Stimulated activated CD4-positive, alpha-beta T cell treated with anti-CD3 and anti-CD28 coated beads, Interleukin-4, amount 100 ng/mL, for 4 hours (primary cell): ENCODE measurements at places on chromosomes 13 and 19.

DNA sequence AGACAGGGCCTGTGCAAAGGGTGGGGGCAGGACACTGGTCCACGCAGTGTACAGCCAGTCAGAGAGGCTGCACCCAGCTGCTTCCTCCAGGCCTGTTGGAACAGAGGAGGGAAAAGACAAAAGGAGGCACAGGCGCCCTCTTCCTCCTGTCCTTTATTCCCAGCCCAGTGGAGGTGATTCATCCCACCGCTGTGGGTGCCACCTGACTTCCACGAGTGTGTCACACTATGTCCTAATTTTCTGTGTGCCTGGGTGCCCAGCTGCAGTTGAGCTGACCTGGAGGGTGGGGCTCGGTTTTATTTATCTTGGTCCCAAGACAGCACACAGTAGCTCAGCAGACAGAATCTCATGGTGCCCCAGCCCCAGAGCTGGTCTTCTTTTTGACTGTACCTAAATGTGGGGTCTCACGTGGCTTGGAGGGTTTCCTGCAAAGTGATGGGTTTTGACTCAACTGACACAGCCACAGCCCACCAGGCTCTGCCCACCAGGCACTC lies 9.0 kb downstream of the EPS15L1 start:
- no peak for DNase-seq

- peak; percentile 43 for DNase-seq
Observed at GRCh38 chr13:99281811-99282263, 23.7 kb upstream of the GPR18 start.

GRCh38 chr13:29754473-29754806 lies 96.0 kb downstream of the UBL3 start:
- DNase-seq = no peak

DNA sequence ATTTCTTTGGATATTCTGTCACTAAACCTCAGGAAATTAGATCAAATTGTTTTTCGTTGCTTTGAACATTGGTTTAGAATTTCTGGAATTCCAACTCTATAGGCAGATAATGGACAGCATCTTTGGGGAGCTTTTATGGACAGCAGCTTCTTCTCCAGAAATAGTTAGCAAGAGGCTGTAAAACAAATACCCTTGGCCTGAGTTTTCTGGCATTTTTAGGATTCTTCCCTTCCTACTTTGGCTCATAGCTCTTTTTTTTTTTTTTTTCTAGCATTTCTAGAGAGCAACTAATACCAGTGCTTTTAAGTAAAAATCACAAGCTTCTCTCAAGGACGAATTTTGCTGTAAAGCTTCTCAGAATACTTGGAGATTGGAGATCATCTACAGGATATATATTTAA lies 169.8 kb upstream of the SPRY2 start:
- no peak for DNase-seq

DNA sequence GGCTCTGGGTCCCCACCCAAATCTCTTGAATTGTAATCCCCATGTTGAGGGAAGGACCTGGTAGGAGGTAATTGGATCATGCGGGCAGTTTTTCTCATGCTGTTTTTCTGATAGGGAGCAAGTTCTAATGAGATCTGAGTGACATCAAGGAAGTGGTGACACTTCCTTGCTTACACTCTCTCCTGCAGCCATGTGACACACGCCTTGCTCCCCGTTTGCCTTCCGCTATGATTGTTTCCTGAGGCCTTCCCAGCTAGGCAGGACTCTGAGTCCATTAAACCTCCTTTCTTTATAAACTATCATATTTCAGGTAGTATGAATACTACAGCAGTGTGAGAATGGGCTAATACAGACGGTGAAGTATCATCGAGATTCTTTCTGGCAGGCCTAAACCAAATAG lies 1040.4 kb upstream of the MIR17HG start:
- no peak for DNase-seq

GRCh38 chr19:54731191-54731590 lies 6.9 kb downstream of the KIR3DL3 start:
- DNase-seq = no peak

GRCh38 chr19:6059396-6059947 lies 50.8 kb downstream of the RFX2 start:
- no peak for DNase-seq

GRCh38 chr13:72849571-72849970 lies 67.6 kb downstream of the PIBF1 start:
- no peak for DNase-seq

DNA sequence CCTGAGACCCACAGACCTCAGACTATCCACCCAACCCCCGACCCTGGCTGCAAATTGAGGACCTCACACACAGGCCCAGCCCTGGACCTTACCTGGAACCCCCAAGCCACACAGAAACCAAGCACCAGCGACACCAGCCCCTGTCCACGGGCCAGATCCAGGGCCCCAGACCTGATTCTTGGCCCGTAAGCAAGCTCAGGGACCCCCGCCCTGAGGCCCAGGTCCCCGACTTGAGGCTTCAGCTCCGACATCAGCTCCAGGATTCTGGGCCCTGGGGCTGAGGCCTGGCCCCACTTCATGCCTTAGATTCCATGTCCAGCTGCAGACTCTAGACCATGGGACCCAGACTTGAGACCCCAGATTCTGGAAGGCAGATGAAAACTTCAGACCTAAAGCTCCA lies 6.3 kb downstream of the TTYH1 start:
- DNase-seq = no peak

DNA sequence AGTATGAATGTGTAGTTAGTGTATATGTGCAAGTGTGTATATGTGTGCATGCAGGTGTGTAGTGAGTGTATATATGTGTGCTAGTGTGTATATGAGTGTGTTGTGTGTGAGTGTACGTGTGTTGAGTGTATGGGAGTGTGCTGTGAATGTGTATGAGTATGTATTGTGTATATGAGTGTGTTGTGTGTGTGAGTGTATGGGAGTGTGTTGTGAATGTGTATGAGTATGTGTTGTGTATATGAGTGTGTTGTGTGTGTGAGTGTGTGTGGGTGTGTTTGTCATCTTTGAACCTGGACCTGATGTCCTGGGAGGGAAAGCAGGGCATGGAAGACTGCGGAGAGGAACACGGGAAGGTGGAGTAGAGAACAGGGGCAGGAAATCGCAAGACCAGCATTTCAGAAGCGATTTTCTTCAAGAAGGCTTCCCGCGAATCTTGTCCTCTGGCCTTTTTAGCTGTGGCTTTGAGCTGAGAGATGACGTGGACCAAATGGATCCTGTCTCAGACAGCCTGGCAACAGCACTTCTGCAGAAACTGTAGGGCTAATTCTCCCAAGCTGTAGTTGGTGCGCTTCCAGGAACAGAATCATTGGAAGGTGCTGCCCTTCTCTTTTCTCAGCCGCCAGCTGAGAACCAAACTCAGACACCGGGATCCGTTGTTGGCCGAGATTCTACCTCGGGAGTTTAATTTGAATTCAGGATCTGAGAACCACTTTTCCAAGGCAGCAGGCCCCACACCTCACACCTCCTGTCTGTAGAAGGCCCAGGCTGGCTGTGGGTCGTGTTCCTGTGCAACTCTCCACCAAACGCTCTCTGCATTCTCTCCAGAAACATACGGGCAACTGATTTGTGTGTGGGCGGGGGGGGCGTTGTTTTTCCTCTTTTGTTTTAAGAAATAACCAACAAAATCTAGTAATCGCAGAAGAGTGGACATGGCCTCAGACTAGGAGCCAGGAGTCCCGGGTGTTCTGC lies 94.7 kb upstream of the RAP2A start:
- no peak for DNase-seq

GRCh38 chr19:35303357-35303915 lies 11.5 kb downstream of the MAG start:
- DNase-seq = no peak

DNA sequence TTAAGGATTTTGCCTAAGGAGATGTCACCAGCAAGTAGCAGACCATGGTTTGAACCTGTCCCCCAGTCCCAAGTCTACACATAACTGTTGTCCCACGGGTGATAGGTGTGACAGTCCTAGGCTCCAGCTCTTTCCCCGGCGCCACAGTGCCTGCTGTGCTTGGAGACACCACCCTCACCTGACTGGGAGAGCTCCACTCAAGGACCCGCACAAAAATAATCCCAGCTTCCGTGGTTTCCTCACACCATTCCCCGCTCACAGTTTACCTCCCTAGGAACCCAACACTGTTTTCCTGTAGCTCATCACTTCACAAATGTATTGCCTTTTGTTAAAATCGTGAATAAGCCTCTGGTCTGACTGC lies 19.8 kb upstream of the RASA3 start:
- DNase-seq = no peak

GRCh38 chr19:51690454-51691073 lies 2.6 kb upstream of the SPACA6 start:
- peak; percentile 58 for DNase-seq

DNA sequence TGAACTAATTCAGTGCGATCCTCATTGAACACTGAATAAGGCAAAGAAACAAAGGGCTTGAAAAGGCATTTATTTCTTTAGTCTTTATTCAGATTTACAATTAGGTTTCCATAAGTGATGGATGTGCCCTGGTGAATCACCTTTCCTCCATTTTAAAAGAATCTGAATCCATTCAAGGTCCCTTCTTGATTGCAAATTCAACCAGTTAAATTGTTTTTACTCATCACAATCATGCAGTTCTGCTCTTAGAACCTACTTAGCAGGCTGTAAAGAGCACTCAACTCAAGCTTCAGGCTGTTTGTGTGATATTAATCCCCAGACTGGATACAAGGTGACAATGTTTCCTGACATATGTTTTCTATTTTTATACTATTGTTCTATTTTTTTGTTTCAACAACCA lies 321.0 kb downstream of the TBC1D4 start:
- no peak for DNase-seq

DNA sequence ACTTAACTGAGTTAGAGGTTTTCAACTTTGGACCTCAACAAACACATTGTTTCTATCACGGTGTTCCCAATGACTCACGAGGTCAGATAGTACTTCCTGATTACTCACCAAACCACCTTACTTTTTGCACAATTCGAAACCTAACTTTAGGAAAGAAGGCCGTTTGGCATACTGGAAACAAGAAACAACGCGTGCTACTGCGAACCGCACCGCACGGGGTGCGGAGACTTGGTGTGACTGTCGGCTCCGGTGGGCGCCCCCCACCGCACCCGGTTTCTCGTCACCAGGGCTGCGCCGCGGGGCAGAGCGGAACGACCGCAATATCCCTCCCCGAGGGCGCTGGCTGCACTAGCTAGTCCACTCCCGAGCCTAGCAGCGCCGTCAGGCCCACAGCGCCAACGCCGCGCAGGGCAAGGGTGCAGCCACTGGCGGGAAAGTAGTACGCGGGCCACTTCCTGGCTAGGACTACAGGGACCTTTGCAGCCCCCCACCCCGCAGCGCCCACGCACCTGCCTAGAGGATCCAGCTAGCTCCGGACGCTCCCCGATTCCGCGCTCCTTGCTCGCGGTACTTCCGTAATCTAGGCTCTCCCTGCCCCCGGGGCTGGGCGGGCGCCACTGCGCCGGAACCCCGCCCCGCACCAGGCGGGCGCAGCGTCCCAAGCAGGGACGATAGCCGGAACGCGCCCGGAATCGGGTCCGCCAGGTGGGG lies at the start of gene PARP4:
TSS of gene PARP4 (minus strand) at position 582 of the 711 bp plus-strand sequence. CDS start 9,002 bp downstream, outside the sequence.
- DNase-seq = peak; percentile 52

GRCh38 chr13:110248449-110249143 lies 58.4 kb downstream of the COL4A1 start:
- no peak for DNase-seq

DNA sequence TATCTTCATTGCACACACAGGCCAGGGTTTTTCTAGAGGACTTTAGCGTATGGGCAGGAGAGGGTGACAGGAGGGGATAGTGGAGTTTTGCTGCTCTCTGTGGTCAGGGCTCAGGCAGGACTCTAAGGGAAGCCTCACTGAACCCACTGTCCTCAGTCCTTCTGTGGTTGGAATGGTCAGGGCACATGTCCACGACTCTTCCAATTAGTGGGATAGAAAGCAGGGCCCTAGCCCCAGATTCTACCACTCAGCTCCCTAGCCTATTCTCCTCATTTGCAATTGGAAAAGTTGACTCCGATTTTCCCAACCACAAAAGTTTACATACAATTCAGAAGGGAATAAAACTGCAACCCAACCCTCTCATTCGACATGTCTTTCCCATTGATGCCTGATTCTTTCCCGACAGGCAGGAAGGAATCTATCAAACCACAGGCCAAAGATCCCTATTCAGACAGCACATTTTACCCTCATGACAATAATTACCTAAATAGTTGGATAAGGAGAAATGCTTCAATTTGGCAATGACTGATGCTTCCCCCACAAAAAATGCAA lies 38.2 kb downstream of the TGDS start:
- no peak for DNase-seq

DNA sequence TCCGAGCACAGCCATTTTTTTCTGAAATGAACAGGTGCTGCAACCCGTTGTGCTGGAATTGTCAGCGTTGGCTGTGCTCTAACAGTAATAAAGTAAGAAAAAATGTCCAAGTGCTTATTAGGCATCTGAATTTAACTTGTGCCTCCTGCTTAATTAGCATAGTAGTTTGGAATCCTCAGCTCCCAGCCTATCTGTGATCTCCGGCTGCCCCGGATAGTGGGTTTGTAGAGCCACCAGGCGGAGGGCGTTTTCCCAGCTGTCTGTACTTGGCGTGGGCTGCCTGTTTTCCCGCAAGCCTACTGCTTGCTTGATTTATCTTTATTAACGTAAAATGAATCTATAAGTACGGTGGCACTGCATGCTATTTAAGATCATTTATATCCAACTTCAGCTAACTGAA lies 137.9 kb downstream of the MTUS2 start:
- no peak for DNase-seq

- no peak for DNase-seq
Observed at GRCh38 chr13:110716247-110716515, 2.7 kb downstream of the ING1 start.

DNA sequence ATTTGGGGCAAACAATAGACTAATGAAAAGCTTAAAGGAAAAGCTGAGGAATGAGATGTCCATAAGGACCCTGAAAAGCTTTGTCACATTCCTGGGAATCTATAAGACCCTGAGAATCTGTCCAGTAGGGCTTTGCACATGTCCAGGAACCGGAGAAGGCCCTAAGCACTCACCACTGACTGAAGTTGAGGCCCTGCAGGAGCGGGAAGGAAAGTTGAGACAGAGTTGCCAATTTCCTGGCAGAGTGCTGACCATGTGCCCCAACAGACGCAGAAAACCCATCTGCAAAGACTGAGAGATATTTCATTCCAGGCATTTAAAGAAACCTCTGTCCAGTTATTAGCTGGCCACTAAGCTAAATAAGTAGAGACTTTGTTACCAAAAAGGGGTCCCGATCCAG lies 890.5 kb downstream of the UQCRFS1 start:
- no peak for DNase-seq

DNA sequence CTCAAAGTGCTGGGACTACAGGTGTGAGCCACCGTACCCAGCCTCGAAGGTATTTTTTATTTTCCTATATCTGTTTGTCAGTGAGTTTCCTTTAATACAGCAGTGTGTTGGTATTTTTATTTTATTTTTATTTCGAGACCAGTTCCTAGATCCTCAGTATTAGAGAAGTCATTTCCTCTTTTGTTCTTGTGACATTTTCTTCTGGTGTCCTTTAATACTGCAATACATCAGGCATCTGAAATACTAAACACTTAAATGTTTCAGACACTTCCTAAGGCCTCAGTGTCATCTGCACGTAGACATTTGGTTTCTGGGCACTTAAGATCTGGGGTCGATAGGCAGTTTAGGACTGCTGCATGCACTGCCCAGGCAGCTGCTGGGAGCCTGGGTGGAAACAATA lies 22.5 kb downstream of the GATAD2A start:
- DNase-seq = no peak
